ENCODE measurements at places on chromosomes 6 and 20.

DNA sequence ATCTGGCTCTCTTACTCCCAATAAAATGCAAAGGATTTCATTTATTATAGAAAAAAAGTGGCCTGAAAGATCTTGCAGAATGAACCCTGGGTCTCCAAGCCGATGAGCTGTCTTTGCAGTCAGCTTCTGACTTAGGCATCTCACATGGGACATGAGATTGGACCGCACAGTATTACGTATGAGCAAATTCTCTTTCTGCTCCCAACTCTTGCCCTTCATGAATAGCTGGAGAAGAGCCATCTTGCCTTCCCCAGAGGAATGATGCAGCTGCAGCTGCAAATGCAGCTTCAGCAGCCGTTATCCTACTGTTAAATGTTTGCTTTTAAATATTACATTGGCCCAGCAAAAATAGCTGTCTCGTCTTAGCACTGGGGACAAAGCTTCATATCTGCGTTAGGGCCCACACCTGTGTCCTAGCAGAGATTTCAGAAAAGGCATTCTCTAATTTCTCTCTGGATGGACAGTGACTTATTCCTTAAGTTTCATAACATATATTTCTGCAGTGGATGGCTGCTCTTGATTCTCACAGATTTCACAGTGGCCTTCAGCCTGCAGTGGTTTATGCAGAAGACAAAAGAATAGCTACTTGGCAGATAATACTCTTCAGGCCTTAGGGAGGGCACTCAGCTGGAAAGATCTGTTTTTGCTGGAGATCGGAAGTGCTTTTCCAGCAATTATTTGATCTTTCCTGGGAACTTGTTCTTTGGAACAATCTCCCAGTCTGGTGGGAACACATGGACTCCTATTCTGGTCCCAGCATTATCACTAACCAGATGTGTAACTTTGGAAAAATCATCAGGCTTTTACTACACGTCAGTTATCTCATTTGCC is 129.2 kb downstream of the FYN start:
- no peak for DNase-seq

- DNase-seq, result no peak
Measured at GRCh38 chr6:17278289-17279063, 2.7 kb upstream of the RBM24 start.

GRCh38 chr20:56778765-56779195 is 149.7 kb downstream of the TFAP2C start:
- no peak for DNase-seq

- no peak for DNase-seq
Measured at GRCh38 chr6:118724211-118724610, 72.8 kb upstream of the CEP85L start.

DNA sequence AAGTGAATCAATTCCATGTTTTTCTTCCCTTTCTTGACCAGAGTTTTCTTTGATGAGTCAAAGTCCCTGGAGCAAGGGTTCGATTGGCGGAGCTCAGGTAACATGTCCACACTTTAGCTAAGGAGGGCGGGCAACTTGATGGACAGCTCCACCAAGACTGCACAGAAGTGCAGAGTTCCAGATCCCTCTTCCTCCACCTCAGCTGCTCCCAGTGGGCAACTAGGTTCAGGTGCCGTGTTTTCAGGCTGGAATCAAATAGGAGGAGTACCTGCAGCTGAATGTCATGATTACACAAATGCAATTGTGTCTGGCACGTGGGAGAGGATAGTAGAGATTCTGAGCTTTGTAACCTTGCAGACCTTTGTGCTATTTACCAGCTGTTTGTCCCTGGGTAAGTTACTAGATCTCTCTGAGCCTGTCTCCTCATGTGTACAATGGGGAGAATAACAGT is 1.9 kb upstream of the ELMO2 start:
- no peak for DNase-seq

DNA sequence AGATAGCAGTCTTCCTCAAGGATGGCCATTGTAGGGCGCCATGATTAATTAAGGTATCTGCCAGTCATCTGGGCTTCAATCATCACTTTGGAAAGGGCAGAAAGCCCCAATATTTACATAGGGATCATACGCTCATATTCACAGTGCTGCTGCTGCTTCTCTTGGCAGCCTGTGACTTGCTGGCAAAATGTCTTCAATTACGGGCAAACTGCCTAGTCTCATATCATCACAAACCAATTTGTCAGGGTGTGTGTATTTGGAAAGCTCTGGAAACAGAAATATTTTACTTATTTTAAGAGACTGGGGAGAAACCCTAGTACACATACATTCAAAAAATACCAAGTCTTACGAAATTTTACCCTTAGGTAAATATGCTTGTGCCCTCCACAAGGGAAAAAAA is 77.6 kb downstream of the SAMD5 start:
- no peak for DNase-seq

- DNase-seq, result no peak
Measured at GRCh38 chr20:16236589-16237241, 336.5 kb downstream of the KIF16B start.

DNA sequence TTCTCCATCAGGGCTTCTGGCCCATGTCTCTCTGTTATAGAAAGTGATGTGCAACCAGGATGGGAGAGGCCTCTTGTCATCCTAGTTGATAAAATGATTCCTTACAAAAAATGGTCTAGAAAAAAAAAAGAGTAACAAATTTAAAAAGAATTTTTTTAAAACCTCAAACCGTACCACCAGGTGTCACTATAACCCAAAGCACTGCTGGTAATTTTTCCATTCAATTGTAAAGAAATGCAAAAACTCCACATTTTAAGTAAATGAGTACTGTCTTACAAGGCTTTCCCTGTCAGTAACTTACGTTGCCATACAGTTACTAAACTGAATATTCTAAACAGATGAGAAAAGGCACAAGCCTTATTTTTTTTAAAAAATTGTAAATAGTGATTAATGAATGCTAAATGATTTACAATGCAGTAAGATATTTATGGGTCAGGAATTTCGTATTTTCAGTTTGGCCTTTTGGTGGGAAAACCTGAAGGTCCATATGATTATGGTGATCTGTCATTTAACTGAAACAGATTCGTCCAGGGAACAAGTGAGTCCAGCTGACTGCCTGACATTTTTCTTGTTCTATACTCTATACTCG is 95.4 kb downstream of the OGFRL1 start:
- DNase-seq, result no peak

- no peak for DNase-seq
Measured at GRCh38 chr6:6470123-6470522, 118.4 kb upstream of the LY86 start.

GRCh38 chr20:21719592-21720214 is 14.2 kb downstream of the PAX1 start:
- no peak for DNase-seq

- DNase-seq, result no peak
Measured at GRCh38 chr20:19598117-19598850, 159.8 kb upstream of the RIN2 start.

All from NCI-H187 treated with DMSO at 0.1 percent for 48 hours (cell line).